NCI-H1417 treated with DMSO at 0.1 percent for 48 hours (cell line): ENCODE measurements at places on chromosomes 13 and 19.
A peak's percentile ranks its signal among the peaks of the same experiment; 100 is the strongest.

DNA sequence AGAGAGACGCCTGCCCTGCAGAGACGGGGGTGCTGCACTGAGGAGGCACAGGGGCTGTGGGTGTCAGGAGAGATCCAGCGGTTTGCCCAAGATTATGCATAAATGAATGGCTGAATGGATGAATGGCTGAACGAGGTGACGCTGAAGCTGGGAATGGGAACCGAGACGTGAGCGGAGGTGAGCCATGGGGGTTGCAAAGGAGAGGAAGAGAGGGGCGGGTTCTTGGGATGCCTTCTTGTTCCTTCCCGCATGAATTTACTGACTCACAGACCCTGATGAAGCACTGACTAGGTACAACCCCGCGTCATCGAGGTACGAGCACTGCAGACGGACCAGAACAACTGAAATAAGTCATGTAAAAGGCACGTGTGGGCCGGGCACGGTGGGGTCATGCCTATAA, 16.7 kb downstream of the DCAF15 start:
- no peak for DNase-seq

- DNase-seq: no peak
Observed at GRCh38 chr19:34418300-34418699, 9.9 kb upstream of the UBA2 start.

DNA sequence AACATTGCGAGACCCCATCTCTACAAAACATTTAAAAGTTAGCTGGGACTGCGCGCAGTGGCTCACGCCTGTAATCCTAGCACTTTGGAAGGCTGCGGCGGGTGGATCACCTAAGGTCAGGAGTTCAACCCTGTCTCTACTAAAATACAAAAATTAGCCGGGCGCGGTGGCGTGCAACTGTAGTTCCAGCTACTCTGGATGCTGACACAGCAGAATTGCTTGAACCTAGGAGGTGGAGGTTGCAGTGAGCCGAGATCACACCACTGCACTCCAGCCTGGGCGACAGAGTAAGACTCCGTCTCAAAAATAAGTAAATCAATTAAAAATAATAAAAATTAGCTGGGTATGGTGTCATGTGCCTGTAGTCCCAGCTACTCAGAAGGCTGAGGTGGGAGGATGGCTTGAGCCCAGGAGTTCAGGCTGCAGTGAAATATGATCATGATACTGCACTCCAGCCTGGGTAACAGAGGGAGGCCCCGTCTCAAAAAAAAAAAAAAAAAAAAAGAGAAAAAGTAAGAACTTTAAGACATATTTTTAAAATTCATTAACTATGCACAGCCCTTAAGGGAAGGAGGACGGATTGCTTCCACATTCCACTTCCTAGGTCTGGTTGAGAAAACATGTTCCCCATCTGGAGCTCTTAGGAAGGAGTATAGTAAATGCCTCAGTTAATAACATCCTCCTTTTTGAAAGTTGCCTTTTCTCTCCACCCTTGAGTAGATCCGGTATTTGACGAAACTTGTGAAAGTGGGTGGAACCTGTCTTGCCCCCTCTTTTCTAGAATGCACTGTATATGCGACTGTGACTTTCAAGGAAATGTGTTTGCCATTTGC, 26.1 kb downstream of the EXOC3L2 start:
- DNase-seq: no peak

- no peak for DNase-seq
Observed at GRCh38 chr19:48530066-48530720, 18.6 kb upstream of the LMTK3 start.

DNA sequence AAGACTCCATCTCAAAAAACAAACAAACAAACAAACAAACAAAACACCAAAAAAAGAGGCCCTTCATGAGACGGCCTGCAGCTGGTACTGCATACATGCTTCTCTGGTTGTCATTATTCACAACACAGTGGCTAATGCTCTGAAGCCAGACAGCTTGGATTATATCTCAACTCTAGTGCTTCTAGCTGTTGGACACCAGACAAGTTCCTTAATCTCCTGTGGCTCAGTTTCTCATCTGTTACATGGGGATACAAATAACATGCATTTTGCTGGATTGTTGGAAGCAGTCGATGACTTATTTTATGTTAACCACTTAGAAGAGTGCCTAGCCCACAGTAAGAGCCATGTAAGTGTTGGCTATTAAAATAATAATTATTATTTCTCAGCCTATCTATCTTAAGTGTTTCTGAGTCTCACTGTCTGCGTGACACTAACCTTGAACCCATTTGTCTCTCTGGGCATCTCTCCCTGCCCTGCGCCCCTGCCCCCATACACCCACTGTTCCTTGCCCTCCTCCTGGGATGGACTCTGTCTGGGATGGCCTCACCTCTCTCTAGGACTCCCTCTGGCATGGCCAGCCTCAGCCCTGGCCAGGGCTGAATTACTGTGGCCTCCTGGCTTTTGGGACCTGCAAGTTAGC, 3.1 kb upstream of the JUNB start:
- DNase-seq: no peak

DNA sequence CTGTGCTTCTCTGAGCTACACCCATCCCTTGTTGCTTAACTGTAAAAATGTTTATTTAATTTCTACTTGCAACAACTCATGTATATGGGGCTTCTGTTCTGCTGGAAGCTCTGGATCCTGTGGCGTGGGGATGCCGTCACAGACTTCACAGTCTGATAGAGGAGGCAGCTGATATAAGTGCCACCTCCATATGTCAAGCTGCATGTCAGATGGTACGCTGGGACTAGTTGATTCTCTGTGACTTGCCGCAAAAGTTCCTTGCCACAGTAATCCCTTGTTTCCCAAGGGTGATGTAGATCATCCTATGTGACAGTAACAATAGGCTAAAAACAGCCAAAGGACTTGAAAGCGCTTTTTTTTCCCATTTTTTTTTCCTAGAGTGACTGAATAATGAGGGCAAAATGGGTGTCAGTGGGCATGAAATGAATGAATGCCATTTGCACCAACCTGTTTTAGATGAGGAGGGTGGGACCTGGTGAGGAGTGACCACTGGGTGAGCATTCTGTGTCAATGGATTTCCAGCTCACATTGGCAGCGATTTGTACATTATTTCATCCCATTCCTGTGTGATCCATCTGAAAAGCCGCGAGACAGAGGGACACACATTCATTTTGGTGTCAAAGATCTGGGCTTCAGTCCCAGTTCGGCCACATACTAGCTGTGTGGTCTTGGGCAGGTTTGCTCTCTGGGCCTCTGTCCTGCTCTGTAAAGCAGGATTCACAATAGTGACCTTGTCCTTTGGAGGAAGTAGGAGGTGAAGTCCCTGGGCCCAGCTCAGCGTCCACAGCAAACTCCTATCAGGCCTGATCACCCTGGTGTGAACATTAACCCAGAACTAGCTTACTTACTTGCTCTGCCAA, 88.9 kb upstream of the RNF113B start:
- no peak for DNase-seq

GRCh38 chr19:2056837-2057192, 5.8 kb upstream of the MKNK2 start:
- DNase-seq: no peak

- no peak for DNase-seq
Observed at GRCh38 chr13:85666356-85666755, 132.9 kb downstream of the SLITRK6 start.

- no peak for DNase-seq
Observed at GRCh38 chr13:86020351-86021002, 221.3 kb upstream of the SLITRK6 start.

- DNase-seq: peak; percentile 20
Observed at GRCh38 chr13:26663791-26664190, 96.8 kb downstream of the GPR12 start.

DNA sequence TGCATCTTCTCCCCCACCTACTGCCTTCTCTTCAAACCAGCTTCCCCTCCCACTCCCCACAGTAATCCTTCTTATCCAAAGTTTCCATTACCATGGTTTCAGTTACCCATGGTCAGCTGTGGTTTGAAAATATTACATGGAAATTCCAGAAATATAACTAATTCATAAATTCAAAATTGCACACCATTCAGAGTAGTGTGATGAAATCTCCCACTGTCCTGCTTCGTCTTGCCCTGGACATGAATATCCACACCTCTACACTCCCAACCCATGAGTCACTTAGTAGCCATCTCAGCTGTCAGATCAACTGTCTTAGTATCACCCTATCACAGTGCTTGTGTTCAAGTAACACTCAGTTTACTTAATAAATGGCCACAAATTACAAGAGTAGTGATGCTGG, 3.8 kb upstream of the KCTD12 start:
- DNase-seq: no peak

DNA sequence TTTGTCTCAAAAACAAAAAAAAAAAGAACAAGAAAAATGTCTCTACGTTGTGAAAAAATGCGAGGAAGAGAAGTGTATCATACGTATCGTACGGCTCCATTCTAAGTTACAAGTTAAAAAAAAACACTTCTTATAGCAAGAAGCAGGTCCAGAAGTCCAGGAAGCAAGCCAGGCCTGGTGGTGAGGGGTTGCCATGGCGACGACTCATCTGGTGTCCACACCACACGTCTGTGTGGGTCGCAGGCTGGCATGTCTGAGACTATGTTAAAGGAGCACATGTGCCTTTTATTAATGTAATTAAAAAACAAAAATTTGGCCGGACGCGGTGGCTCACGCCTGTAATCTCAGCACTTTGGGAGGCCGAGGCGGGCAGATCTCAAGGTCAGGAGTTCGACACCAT, 5.9 kb downstream of the MED16 start:
- DNase-seq: no peak

DNA sequence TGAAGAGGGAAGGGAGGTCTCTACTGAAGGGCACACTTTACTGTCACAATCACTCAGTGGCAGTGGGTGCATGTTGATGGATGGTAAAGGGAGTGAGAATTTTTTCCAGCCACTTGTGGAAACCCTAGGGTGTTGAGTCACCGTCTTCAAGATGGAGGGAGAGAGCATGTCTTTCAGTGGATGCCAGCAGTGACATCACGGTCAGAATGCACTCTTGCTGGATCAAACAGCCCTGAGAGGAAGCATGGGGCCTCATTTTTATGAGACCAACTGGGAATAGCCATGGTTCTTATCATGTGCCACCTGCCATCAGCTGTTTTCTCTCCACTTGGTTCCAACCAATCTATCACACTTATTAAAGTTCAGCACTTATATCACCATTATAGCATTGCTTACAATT, 182.5 kb downstream of the KCNRG start:
- DNase-seq: no peak

DNA sequence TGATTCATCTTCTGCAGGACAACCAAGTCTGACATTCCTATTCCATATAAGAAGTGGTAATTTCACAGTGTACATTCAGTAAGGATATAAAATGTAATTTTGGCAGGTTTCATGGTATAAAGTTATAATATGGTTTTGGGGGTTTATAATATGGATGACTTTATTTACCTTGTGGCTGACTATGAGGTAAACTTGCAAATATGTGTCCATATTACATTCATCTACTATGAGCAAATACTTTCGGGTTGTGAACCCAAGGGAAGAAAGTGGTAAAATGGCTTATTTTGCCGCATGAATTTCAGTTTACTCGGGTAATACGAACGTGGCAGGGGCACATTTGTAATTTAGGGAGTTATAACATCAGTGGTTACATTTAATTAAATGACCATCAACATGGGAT, 86.7 kb upstream of the TNFSF11 start:
- DNase-seq: no peak

DNA sequence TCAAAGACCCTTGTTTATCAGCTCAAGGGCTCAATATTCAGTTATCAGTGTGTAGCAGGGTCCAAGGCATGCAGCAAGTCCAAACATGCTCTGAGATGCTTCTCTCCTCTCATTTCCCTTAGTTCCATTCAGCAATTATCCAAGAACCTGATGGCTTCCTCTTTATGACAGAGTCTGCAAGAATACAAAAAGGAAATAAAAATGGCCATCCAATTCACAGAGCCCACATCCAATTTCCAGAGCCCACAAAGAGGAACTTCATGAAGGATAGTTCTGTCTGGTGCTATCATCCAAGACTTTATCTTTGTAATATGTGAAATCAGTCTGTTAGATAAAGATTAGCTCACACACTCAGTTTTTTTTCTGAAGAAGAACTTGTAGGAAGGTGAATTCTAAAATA, 217.2 kb downstream of the LACC1 start:
- no peak for DNase-seq

DNA sequence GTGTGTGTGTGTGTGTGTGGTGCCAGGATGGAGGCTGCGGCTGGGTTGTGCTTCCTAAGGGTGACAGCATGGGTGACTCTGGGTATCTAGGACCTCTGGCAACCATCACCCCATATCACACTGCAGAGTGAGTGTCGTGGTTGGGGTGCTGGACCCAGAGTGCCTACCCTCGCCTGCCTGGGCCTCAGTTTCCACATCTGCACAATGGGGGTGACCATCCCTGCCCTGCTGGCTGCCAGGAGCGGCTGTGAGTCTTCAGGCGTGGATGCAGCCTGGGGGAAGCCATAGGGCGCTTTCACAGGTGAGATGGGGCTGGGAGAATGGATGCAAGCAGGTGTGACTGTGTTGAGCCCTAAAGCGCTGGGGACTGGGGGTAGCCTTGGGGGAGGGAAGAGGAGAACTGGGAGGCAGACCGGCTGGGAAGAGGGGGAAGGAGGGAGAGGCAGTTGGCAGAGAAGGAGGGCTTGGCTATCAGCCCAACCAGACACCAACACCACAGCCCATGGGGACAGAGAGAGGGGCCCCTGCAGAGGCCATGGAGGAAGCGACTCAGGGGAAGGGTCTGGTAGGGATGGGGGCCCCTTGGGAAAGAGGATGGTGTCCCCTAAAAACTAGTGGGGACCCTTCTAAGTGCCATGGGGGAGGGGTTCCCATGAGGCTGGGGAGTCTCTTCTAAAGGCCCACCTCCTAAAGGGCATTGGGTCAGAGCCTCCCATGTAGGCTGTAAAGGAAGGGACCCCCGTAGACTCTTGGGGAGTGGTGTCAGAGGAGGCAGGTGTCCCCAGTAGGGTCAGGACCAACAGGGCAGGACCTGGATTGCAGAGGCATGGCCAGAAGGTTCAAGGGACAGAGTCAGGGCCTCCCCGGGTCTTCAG, 1.7 kb downstream of the PLPPR2 start:
- DNase-seq: no peak

GRCh38 chr19:29927944-29928625, 14.0 kb upstream of the URI1 start:
- no peak for DNase-seq

DNA sequence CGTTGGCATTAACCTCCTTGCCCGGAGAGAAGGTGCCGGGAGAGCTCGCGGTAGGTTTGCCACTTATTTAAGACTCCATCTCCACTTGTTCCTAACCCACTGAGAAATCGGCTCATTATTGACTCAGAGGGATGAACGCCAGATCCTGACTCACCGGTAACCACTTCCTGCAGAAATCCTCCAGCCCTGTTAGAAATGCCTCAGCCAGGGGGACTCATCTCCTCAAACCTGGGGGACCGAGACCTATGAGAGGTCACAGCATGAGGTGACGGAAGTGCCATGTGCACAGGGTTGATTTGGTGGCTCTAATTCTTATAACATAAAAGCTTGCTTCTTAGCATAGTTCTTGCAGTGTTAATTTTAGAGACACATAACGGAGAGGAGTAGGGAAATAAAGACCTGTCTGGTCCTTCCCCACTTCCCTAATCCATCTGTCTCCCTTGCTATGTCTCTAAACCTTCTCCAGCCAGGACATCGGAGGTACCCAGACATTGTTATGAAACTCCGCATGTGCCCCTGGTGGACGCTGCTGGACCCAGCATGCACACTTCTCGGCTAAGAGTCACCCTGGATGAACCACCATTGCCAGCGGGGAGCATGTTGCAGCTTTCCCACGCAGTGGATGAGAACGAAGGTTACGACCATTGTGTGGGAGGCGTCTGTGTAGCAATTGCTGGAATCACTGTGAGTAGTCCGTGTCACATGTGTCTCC, 158.9 kb downstream of the EFNB2 start:
- DNase-seq: no peak
